ENCODE measurements at places on chromosomes 4 and X.

DNA sequence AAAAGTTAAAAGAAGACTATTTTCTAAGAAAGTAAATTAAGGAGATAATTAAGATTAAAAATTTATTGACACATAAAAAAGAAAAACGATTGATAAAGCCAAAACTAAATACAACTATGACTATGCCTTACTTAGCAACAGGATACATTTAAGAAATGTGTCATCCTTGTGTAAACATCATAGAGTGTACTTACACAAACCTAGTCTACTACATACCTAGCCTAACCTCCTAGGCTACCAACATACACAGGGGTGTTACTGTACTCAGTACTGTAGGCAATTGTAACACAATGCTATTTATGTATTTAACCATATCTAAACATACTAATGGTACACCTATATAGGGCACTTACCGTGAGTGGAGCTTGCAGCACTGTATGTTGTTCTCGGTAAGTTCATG is 108.3 kb downstream of the ANXA10 start:
- DNase-seq: no peak

- no peak for DNase-seq
These were observed 754 bp downstream of the MTMR1 start for GRCh38 chrX:150693725-150694574.

- DNase-seq: no peak
These were observed 53.8 kb downstream of the CXCL1 start for GRCh38 chr4:73922766-73923630.

- no peak for DNase-seq
These were observed 11.4 kb downstream of the PBDC1 start for GRCh38 chrX:76184276-76184675.

DNA sequence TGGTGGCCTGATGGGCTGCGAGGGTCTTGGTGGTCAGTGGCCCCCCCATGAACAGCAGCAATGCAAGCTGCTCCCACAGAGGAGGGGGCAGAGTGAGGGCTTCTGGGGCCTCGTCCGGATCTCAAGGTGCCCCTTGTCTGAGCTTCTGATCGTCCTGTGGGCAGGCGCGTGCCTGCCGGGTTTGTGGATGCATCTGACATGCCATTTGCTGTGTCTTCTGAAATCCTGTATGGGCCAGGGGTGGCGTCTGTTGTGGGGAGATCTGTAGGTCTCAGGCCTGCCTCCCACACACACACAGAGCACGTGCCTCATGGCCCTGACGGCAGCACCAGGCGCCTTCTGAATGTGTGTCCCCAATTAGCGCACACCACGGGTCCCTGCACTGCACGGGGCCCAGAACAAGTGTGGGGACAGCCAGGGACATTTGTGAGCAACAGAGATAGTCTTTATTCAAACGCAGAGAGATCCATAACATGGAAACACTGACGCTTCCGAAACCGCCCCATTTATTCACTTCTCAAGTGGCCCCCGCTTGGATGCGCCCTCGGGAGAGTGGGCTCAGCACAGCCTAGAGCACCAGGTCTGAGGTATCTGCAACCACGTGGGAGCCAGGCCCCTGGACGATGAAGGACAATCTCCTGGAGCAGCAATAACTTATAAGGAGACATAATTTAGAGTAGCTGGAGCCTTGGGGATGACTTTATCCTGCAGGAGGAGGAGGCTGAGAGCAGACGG is 5.7 kb downstream of the SPON2 start:
- no peak for DNase-seq

DNA sequence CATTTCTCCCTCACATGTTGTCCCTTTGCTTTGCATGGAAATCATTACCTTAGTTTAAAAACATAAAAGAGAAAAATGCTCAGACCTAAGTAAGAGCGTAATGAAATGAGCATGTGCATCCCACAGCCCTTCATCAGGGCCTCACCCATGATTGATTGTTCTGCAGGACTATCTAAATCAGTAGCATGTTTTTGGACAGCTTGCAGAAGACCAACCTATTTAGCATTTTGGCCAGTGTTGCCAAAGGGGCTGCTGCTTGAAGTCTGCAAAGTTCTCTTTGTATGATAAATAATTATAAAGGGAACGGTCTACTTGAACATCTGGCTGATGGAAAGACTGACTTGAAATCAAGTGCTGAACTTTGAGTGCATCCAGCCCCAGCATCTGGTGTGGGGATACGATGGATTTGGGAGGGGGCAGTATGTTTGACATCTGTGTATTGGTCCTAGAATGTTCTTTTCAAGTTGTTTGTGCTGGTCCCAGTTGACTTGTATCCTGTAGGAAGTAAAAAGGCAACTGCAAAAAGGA is 76.1 kb upstream of the LIMCH1 start:
- DNase-seq: no peak

DNA sequence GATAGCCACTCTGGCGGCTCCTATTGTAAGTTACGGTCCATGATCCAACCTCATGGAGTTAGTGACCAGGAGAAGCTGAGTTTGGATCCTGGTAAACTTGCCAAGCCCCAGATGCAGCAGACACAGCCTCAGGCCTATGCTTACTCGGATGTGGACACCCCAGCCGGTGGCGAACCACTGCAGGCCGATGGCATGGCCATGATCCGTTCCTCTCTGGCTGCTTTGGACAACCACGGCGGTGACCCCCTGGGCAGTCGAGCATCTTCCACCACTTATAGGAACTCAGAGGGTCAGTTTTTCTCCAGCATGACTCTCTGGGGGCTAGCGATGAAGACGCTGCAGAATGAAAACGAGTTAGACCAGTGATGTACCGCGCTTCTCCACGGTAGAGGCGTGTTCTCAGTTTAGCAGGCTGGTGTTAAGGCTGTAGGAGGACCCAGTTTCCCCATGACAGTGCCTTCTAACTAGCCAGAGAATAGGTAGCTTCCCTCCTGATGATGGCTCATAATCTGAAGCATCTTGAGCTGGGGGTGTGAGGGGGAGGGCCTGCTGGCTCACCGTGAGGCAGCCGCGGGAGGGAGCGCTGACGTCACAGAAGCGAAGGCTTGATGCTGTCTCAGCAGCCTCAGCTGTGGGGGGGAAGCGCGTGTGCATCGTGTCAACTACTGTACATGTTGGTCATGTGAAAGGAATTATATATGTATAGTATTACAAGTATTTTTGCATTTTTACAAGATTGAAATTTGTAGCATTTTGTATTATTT is 31.1 kb downstream of the ZBTB49 start:
- DNase-seq: no peak

DNA sequence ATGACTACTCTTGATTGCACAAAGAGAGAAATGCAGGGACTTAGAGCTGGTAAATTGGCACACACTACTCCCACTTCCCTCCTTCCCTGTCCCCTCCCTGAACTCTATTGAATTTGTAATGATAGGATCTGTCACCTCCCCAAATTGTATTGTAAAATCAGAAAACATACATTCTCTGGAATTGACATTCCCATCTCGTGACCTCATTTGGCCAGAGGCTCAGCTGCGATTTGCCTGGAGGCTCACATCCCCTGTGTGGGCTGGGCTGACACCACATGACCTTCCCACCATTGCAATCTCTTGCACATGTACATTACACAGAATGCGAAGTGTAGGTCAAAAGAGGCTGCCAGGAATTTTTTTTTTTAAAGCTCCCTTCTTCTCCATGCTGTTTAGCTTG is 172.1 kb downstream of the MID1IP1 start:
- no peak for DNase-seq

- no peak for DNase-seq
These were observed 277.6 kb upstream of the DIAPH2 start for GRCh38 chrX:96407072-96407471.

DNA sequence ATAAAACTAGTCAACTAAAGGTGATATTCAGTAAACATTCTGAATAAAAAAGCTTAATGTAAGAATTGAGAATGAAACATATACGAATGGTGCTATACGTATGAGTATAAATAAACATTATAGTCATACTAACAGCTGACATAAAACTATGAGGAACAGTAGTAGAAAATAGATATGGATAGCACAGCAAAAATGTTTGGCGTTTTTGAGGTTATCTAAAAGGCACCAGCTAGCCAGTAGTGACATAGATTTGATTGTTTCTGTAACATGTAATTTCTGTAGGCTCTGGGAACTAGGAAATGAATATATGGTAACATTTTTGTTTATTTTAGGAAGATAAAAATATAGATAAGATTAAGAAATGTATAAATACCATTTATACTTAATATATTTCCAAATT is 69.3 kb downstream of the SNX25 start:
- DNase-seq: no peak

- no peak for DNase-seq
These were observed 34.7 kb downstream of the CASP3 start for GRCh38 chr4:184614509-184614908.

DNA sequence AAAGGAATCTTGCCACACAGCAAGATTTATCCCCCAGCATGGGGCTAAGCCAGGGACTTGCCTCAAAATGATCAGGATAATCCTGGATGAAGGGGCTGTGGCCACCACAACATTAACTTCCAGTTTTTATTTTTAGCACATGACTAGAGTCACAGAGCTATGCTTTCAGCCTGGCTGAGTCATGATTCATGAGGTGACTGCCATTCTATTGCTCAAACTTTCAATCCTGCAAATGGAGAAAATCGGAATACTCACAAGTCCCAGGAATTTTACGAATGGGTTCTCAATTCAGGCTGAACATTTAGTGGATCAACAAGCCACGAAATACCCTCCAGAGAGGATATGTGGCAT is 70.7 kb upstream of the HPGD start:
- no peak for DNase-seq

GRCh38 chr4:184066584-184067300 is 150.9 kb downstream of the ENPP6 start:
- DNase-seq: no peak

DNA sequence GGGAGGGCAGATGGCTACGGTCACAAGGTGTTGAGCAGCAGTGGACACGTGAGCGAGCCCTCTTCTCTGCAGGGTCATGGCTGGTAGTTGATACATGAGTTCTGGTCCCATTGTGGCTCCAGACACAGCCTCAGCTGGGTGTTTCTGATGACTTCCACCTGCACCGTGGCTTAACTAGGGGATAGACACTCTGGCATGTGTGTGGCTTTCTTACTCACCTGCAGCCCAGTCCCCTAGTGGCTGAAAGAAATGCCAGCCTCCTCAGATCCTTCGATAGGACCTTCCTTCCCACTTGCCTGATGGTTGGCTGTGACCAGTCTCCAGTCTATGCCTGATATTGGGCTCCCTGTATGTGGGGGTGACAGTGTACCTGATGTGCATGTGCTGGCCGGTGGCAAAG is 5.0 kb downstream of the GPR78 start:
- DNase-seq: no peak

GRCh38 chr4:78634011-78634664 is 82.6 kb downstream of the ANXA3 start:
- no peak for DNase-seq

GRCh38 chr4:2322227-2322626 is 60.3 kb upstream of the MXD4 start:
- no peak for DNase-seq

DNA sequence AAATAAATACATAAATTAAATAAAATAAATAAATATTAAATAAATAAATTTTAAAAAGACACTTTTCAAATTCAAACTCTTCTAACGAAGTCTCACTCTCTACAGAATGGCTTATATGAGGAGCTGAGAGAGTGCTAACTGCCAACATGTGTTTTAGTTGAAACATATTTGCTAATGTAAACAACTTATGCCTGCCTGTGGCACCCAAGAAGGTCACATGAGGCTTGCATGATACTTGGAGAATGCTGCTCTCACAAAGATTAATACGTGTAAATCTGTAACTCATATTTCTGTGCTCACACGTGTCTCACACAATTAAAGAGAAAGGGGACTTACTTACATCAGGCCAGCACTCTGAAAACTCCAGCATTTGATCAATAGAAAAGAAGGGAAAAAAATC is 43.2 kb upstream of the PITX2 start:
- no peak for DNase-seq
